Sigmoid colon (tissue), 7 donors: ENCODE measurements at places on chromosomes 6 and 20. TPM values are rescaled to one million over a fixed set of nuclear protein-coding genes. Genes with fewer than 3 reads are reported as not detected.

DNA sequence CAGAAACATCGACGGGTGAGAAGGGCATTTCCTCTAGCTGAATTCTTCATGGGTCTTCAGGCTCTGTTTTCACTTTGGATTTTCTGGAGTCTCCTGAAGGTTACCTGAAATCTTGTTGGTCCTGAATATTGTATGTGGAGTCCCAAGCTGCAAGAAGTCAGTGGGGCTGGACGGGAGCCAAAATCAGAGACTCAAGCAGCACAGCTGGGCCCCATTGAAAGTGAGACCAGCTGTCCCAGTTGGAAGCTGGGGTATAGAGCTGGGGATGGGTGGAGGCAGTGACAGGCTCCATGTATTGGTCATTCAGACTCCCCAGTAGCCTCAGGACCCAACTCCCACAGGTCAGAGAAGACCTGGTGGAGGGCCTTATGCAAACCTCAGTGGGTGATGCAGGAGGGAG is 111.3 kb upstream of the MLN start:
- peak; percentile 79 for DNase-seq

C6orf132 gene
- 3.3 TPM for total RNA-seq

DNA sequence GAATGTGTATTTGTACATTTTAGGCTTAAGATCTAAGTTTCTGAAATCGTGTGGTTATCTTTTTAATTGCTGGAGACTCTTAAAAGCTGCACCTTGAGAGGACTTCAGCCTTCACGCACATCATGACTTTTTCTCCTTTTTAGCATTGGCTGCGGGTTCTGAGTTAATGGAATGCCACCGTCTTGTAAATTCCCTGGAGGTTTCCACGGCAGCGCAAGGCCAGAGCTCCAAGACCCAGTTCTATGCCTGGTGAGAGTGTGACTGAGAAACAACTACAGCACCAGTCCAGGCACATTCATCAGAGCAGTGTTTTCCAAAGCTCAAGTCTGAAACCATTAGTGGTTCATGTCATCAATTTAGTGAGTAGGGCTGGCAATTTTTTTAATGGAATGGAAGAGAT is 23.0 kb downstream of the PRR18 start:
- no peak for DNase-seq

DNA sequence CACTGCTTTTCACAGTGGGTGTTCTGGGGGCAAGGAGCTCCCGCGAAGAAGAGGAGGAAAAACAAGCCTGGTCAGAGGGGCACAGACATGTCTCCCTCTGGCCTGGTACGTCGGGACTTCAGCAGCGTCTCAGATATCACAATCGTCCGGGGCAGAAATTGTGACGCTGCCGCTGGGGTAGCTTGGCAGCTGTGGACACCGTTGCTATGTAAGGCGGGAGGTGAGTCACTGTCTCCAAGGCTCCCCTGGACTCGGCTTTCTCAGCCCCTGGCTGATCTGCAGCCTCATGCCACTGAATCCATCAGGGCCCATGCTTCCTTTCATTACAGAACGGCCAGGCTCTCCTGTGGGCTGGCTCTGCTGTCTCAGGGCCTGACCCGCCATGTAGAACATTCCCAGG is 98.7 kb downstream of the SULF2 start:
- DNase-seq: no peak

DNA sequence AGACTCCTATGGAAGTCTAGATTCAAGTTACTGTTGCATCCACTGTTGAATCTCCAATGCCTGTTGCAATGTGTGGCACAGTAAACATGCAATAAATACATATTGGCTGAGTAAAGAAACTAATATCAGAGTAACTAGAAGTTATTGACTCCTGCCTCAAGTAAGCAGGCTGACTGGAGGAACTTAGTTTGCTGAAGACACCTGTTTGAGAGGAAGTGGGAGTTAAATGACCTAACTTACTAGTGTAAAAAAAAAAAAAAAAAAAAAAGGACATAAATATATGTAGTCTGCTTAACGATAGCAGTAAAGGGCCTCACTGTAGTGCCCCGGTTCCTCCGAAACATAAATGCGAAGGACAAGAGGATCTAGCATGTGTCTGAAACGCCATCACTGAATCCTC is 249.8 kb upstream of the PRDM1 start:
- DNase-seq: no peak

DNA sequence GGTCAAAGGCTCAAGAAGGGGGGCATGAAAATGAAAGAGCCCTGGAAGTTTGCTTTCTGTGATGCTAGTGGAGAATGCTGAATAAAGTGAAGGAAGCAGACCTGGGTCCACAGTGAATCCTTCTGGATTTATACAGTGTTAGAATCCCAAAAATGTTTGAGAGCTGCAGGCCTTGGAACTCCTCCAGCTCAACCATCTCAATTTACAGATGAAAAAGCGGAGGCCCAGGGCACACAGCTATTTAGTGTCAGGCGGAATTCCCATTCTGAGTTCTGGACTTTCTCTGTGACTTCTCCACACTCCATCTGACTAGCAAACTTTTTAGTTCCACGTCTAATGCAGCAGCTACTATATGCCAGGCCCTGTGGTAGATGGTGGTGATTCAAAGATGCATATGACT is 1.5 kb upstream of the PRSS35 start:
- no peak for DNase-seq

DNA sequence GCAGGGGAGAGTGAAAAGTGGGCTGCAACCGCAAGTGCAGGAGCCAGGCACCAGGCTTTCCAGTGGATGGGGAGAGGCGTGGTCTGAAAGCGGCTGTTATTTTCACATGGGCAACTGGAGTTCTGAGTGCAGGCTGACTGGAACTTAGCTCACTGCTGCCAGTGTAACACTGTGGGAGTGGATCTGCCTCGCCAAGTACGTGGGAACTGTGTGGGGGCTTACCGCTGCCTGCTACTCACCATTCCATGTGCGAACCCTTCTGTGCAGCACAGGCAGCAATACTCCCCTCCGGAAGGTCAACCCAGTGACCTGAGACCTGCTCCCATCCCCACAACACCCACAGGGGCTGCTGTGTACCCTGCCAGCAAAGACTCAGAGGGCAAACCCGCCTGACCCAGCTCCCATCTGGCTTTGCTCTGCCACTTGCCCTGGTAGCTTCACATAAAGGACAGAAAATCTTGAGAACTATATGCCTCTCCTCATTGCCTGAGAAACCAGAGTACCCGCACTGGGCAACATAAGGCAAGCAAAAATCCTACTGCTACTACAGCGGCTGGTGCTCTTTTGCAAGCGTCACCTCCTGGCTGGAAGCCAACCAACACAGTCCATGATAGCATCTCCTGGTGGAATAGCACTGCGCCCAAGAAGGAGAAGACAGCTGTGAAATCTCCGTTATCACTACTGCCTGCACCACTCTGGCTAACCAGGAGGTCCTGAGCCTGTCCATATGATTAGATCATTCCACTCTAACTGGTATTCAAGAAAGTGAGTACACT is 54.4 kb upstream of the SIRPG start:
- no peak for DNase-seq

DNA sequence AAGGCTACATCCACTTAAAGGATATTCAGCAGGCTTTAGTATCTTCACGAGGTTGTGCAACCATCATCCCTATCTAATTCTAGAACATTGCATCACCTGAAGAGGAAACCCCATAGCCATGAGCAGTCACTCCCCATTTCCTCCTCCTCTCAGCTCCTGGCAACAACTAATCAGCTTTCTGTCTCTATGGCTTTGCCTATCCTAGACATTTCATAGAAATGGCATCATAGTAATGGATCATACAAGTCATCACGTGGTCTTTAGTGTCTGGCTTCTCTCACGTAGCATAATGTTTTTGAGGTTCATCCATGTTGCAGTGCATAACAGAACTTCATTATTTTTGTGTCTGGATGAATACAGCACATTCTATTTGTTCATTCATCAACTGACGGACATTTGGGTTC is 20.5 kb downstream of the SNAI1 start:
- DNase-seq: no peak

HLA-DOA gene
- 2.4 TPM for total RNA-seq

- no peak for DNase-seq
Measured at GRCh38 chr6:68572975-68573374, 62.1 kb upstream of the ADGRB3 start.

DNA sequence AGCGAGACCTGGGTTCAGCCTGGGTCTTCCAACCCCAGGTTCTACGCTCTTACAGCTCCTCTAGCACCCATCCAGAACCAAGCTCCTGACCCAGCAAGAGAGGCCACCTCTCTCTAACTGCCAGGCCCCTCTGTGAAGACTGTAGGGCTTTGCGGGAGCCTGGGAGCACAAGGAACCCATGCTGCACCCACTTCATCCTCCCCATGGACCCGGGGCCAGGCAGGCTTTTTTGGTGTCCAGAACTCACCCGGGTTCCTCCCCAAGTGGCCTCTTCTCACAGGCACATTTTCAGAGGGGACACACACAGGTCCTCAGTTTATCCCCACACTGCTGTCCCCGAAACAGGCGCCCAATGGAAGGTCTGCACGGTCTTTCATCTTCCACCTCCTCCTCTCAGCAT is 145.9 kb downstream of the SYNDIG1 start:
- no peak for DNase-seq

DNA sequence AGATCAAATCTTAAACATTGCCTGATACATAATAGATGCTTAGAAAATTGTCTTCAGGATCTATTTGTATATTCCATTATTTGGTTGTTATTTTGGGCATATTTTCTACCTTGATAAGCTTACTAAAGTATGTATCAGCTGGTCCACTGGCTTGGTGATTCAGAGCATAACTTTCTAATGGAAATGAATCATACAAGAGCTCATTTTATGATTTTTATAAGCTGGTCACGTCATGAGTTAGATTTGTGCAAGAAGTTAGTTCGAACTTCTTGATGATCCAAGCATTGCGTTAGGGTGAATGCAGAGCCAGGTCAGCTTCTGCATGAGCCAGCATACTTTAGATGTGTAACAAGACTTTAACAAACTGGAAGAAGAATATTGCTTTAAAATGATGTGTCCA is 144.5 kb upstream of the FLRT3 start:
- no peak for DNase-seq

DNA sequence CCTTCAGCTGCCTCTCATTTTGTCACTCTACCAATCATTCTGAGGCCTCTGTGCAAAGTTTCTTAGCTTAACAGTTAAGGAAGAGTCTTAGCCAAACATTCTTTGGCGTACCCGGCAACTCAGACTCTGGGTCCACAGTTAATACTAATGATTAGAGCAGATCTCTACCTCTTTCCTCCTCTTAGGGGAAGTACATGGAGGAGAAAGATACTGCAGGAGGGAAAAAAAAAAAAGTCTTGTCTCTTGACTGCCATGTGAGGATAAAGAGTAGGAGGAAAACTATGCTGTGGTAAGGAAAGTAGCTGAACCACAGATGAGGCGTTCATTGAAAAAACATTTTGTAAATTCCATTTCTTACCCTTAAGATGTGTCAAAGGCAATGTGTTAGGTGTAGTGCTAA is 44.0 kb upstream of the MARCKS start:
- no peak for DNase-seq

DNA sequence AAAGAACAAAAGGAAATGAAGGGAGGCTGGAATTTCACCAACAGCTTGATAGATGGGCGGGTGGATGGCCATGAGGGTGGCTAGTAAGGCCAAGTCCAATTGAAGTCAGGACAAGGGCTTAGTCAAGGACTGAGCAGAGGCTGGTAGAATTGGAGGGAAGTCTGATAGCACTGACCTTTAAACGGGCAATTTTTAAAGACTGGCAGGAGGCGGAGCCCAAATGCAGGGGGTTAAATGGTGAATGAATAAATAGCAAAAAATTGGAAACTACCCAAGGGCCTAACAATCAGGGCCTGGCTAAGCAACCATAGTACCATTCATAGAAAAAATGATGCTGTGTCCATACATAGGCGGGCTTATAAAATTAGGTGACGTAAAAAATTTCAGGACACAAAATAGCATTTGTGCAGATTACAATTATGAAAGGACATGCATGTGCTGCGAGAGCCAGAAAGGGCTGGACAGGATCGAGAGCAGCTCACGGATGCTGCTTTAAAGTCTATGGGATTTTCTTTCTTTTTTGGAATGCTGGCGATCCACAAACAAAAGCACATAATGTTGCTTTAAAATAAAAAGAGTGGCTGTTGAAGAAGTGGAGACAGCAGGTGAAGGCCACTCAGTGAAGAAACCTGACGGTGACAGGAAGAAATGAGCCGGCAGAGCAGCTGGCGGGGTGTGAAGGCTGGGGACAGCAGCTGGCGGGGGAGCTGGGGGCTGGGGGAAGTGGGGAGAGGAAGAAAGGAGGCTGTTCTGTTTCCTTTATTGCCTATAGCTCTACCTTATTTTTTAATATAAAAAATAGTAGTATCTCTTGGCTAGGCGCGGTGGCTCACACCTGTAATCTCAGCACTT is 42.8 kb upstream of the TAF8 start:
- no peak for DNase-seq

PKIB gene
- 4.6 TPM for total RNA-seq

DNA sequence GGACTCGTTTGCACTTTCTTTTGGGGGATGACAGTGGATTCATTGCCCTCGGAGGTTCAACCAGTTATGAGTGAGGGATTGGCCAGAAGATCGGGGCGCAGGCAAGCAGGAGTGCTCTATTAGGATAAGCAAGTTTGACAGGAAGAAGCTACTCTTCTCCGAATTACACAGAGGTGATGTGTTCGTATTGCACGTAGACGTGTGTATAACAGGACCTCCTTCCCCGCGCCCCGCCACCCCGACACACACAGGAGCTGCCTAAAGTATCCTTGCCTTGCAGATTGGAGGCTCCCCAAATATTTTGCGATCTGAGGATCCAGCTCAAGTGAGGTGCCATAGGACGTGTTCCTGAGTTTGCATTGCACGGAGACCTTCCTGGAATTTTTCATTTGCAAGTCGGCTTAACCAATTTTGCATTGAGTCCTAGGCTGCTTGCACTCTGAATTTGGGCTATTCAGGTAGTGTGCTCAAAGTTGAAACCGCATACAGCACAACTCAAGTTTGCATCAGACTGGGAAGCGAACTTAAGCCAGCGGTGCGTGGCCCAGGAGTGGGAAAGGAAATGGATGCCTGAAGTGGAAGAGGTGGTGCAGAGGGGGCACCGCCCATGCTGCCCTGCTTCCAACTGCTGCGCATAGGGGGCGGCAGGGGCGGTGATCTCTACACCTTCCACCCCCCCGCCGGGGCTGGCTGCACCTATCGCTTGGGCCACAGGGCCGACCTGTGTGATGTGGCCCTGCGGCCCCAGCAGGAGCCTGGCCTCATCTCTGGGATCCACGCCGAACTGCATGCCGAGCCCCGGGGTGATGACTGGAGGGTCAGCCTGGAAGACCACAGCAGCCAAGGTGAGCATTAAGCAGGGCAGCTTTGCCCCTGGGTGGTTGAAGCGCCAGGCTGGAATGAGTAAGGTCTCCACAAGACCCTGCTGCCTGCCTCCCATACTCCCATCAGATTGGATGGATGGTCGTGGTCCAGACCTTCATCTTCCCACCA is 770 bp downstream of the TCF19 start:
- DNase-seq: peak; percentile 63

GPX5 gene
- not detected for total RNA-seq

DNA sequence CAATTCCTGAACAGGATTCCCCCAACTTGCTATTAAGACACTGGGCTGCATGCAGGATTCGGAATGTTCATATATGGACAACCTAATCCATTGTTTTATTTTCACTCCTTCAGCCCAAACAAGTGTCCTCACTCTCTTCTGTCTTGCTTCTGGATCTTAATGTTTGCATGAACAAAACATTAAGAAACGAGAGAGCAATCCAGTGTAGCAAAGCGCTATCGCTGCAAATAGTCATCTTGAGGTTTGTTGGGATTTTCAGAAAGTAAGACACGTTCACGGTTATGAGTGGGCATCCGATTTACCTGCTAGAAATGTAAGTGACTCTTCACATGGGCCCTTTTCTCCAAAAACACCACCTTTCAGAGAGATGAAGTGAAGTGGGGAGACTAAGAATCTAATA is 156.4 kb downstream of the MBOAT1 start:
- no peak for DNase-seq

RBM24 gene
- 8.3 TPM for total RNA-seq
